Stimulated activated CD4-positive, alpha-beta T cell treated with anti-CD3 and anti-CD28 coated beads, Interleukin-15, amount 100 ng/mL, for 48 hours (primary cell): ENCODE measurements at places on chromosomes 2 and 18.

- no peak for DNase-seq
These were observed 150.3 kb upstream of the ST6GAL2 start for GRCh38 chr2:107036293-107036692.

DNA sequence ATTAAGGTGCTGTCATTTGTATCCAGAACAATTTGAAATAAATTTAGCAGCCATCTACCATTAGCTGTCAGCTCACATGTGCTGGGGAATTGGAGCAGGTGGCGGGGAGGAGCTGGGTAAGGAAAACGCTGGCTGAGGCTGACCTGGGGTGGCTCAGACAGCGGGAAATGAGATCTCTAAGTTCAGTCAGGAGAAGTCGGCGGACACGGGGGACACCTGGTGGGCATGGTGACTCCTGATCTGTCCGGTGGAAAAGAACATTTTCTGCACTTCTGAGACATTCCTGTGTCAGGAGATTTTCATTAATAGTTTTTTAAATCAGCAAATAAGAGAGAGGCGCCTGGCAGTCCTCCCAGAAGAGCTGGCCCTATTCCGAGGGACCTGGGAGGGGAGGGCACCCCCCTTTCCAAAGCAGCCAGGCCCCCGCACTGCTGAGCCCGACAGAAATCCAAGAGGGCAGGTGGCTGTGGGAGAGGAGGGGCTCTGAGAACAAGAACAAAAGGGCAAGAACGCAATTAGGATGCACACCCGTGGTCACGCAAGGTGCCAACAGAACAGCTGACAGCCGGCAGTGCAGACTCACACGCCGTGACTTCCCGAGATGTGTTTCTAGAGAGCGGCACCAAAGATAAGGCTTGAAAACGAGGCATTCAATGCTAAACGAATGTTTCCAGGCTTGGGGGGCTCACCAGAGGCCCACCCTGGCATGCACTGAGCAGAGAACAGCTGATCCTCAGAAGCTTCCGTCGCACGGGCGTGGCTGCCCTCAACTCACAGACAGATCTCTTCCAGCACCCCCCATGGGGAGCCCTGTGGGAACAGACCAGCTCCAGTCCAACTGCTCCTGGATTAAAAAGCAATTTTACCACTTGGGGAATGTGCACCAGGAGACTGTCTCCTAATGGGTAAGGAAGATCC is 26.4 kb downstream of the SLC66A2 start:
- no peak for DNase-seq

DNA sequence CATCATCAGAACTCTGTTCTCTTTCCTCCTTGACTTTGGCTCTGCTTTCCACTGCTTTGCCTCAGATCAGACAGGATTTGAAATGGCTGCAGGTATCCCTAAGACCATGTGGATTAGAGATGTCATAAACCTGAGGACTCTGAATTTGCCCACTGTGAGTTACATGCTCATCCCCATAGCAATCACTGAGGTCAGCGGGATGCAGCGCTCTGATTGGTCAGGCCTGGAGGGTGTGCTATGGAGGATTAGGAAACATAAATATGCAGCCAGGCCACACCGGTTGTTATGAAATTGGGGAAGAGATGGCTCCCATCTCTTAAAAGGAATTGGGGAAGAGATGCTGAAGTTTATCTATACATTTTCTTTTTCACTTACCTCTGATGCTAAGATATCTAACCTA is 73.7 kb upstream of the DNAJC10 start:
- no peak for DNase-seq

GRCh38 chr18:23943104-23943503 is 71.5 kb upstream of the TTC39C start:
- peak; percentile 30 for DNase-seq

GRCh38 chr2:212908682-212909435 is 242.6 kb downstream of the IKZF2 start:
- no peak for DNase-seq

DNA sequence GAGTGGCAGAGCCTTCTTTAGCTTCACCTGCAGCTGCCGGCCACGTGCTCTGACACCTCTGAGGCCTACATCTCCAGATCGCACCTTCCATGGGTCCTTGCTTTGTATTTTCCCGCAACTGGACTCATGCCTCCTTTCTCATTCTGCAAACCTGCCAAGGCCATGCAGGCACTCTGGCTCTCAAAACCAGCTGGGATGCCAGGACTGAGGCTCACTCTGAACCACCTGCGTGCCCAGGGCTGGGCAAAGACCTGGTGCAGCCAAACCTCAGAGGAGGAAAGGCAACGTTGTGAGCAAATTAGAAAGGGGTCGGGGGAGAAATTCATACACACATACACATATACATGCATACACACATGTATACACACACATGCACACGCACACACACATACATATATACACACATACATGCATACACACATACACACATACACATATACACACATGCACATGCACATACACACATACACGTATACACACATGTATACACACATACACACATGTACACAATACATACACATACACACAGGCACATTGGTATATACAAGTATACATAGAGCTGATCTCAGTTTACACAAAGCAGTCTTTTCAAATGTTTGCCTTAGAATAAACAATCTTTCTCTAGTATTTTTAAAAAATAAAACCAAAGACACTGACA is 125.2 kb downstream of the RTP5 start:
- no peak for DNase-seq

DNA sequence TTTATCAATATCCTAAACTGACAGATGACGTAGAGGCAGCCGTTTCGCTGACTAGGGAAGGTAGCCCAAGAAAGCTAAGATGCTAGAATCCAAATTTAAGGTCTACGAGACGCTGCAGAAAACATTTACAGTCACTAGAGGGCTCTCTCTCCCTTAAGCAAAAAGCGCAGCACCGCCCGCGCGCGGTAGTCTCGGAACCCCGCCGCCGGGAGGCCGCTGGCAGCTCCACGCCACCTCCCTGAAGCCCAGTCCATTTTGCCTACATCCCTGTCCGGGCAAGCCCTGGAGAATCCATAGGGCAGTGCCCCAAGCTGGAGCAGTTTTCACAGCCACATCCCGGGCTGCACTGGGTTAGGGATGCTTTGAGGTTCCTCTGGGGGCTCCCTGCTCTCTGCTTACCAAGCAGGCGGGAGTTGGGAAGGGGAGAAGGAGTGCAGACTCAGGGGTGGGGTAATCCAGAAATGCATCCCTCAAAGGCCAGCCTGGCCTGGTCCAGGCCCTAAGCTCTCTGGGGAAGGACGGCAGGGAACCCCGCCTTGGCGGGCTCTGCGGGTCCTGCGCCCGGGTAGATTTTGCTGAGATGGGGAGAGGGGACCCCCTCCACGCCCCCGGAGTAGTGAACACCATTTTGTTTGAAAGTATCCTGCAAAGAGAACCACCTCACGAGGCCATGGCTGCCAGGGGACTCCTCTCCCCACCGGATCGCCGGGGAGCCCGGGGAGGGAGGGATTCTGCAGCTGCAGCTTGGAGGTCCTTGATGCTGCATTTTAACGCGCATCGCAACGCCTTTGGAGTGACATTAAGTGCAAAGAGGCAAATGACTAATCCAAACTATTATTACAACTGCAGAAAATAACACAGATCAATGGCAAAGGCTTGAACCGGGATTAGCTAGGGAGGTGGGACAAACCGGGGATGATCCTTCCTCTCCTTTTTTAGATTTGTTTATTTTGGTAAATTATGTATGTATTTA is 1.3 kb upstream of the DPYSL5 start:
- DNase-seq, result peak; percentile 31

GRCh38 chr18:13452388-13452811 is 233.8 kb downstream of the LDLRAD4 start:
- DNase-seq, result no peak

DNA sequence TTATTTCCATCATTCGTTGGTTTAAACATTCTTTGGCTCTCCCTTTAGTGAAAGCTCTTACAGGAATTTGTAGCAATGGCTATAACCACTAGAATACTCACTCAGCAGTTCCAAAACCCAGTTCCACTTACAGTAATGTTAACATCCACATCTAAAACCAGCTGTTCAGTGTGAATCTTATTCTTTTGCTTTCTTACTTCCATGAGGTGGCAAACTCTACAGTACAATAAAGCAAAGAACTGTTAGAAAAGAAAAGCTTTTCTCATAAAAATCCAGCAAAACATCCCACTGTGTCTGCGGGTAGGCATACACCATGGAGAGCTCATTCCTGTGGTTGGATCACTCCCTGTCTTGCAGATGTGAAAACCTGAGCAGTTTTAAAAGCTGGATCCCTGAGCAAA is 147.1 kb downstream of the ARHGAP28 start:
- DNase-seq, result no peak

GRCh38 chr2:16008331-16008850 is 68.0 kb downstream of the MYCN start:
- no peak for DNase-seq

DNA sequence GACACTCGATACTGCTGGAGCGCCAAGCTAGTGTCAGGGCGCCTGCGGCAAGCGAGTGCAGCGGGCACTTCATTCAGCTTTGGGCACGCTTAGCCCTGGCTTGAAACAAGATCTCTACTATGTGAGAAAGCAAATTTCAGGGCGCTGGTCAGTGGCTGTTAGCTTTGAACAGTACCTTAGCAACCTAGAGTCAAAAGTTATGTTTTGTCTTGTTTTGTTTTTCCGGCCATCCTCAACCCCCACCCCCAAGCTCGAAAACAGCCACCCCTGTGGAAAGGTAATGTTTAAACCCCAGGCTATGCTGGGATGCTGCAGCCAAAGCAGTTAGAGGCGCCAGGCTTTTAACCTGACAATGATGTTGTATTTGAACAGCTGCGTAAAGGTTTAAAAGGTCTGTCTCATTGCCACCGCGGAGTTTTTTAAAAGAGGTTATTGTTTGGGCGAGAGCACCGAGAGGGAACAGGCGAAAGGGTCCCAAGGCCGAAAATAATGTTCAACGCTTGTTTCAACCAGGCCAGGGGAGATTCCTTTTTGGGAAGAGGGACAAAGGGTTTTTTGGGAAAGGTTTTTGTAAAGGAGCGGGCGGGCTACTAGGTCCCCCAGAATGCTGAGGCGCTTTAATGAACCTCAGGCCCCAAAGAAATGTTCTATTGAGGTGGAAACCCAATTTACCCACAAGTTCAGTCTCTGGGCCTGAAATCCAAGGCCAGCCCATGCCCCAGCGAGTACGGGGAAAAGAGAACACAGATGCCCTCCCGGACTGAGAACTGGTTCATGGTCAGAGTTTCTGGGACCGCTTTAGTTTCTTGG is 2.3 kb upstream of the HOXD10 start:
- DNase-seq, result no peak

- DNase-seq, result no peak
These were observed 35.6 kb downstream of the COL5A2 start for GRCh38 chr2:189143925-189144324.

DNA sequence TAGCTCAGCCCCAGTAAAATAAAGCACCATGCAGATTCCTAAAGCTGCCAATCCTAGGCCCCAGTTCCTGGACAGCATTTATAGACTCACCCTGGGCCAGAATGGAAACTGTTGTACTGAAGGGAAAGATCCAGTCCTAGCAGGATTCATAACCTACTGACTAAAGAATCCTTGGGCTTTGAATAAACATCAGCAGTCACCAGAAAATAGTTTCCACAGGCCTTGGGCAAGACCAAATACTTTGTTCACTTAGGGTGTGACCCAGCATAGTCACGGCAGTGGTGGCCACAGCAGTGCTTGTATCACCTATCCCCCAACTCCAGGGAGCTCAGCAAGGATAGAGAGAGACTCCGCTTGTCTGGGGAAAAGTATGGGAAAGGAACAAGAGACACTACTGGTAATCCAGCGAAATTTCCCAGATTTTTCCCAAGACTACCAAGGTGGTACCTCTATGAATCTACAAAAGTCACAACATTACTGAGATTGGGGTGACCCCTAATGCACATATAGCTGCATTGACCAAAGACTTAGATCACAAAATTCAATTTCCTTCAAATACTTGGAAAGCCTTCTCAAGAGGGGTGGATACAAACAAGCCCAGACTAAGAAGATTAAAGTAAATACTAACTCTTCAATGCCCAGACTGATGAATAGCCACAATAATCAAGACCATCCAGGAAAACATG is 748.1 kb upstream of the LRATD1 start:
- DNase-seq, result no peak

DNA sequence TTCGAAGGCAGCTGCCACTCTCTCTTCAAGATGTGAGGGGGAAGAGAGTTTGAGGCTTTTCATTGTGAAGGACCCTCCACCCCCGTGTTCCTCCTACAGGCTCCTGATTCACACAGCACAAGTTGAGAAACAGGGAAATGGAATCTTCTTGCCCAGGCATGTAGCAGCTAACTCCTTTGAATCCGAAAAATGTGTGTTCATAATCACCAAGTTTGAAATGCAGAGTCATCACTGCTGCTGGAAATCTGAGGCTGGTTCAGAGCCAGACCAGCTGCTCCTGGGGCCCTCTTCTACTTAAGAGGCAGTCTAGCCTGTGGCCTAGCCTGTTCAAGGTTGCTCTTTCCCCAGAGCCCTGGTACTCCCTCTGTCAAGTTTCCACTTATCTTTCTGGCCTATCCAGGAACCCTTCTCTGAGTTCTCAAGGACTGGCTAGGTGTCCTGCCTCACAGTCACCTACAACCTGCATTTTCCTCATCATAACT is 166.4 kb downstream of the TMEM247 start:
- no peak for DNase-seq

- no peak for DNase-seq
These were observed 20.0 kb downstream of the BUB1 start for GRCh38 chr2:110657724-110658305.
